ENCODE measurements at places on chromosomes 5 and 9. TPM values are rescaled to one million over a fixed set of nuclear protein-coding genes. Genes with fewer than 3 reads are reported as not detected.

GRCh38 chr5:170631466-170632195 lies 127.8 kb downstream of the KCNIP1 start:
- peak; percentile 45 for DNase-seq

- DNase-seq = no peak
These were observed 14.3 kb upstream of the MARCHF6 start for GRCh38 chr5:10339058-10339811.

DNA sequence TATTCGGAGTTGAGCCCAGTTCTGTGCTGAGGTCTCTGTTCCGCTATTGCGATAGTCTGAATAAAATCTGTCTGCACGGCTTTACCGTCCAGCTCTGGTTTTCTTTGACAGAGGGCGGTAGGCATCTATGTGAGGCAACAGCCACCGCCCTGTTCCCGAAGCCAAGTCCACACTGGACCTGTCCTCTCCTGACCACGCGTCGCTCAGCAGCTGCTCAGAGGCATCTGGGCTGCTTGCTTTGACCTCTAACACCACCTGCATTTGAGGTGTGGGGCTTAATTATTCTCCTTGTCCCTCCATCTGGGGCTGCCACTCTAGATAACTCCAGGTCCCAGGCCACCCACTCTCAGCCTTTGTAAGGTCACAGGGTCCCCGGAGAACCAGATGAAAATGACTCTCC lies 168.4 kb upstream of the SMIM23 start:
- no peak for DNase-seq

Gene MELK
- polyA plus RNA-seq = 11.0 TPM

Gene MED7
- 11.2 TPM for polyA plus RNA-seq

DNA sequence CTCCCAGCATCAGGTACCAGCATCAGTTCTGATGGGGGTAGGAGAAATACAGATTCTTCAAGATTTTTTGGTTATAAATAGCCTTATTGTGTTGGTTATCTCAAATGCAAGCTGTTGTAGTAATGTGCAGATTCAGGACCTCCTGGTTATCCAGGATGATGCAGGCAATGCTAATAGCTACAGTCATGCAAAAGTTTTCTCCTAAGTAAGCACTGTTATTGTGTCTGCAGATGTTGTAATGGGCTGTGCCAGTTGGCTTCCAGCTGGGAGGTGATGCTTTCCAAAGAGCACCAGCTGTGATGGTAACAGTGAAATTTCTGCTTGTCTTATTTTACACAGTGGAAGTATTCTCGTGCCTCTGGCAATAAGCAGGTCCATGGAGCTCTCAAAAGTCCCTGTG lies 719.2 kb upstream of the CTNND2 start:
- DNase-seq = peak; percentile 2

- no peak for DNase-seq
These were observed 14.7 kb upstream of the SARDH start for GRCh38 chr9:133752739-133753446.

DNA sequence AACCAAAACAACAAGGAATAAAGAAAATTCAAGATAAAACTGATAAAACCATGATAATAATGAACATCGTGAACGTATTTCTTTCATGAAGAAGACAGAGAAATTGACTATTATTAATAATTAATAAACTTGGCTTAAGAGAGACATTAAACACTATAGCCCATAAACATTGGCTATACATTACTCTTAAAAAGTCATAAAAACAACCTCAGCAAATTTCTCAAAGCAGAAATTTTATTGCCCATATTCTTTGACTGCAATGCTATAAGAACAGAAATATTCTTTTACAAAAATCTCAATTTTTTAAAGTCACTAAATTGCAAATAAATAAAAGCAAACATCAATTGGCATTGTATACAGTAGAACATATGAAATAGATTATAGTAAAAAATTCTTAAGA lies 42.5 kb downstream of the CSF2 start:
- no peak for DNase-seq

DNA sequence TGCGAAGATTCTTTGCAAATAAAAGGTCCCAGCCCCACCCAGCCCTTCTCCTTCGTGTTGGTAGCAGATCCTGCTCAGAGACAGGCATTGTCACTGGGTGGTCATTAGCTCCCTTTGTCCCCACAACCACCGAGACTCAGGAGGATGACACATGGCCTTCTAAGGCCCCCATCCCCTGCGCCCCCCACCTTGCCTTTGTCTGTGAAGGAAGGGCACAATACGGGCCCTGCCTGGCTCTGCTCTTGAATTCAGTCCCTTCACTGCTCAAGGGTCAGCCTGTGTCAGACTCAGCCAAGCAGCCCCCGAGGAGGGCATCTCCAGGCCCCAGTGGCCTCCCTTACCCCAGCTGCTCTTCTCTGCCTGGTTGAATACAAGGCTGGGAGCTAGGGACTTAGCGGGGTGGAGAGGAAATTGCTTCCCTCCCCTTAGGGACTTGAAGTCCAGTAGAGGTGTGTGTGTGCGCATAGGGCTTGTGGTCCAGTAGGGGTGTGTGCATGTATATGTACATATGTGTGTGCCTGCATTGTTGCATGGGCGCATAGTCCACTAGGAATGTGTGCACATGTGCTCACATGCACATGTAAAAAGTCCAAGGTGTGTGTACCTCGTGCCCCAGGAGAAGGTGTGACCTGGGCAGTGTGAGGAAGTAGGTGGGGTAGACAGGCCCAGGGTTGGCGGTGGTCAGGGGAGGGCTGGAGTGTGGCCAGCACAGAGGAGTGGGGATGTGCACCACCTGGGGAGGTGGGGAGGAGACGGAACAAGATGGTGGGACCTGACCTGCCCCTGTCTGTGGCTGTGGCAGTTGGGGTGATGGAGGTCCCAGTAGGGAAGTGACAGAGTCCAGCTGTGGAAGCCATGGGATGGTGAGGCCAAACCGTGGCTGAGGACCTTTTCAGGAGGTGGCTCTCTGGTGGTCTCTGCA lies 59.1 kb downstream of the PHF2 start:
- DNase-seq = no peak

- peak; percentile 19 for DNase-seq
These were observed 10.7 kb downstream of the LOX start for GRCh38 chr5:122067390-122067789.

Gene GDA
- polyA plus RNA-seq = 1.2 TPM

GRCh38 chr5:93130624-93131490 lies 450.2 kb downstream of the NR2F1-AS1 start:
- peak; percentile 73 for DNase-seq

GRCh38 chr5:107153283-107153682 lies 517.5 kb downstream of the EFNA5 start:
- no peak for DNase-seq

DNA sequence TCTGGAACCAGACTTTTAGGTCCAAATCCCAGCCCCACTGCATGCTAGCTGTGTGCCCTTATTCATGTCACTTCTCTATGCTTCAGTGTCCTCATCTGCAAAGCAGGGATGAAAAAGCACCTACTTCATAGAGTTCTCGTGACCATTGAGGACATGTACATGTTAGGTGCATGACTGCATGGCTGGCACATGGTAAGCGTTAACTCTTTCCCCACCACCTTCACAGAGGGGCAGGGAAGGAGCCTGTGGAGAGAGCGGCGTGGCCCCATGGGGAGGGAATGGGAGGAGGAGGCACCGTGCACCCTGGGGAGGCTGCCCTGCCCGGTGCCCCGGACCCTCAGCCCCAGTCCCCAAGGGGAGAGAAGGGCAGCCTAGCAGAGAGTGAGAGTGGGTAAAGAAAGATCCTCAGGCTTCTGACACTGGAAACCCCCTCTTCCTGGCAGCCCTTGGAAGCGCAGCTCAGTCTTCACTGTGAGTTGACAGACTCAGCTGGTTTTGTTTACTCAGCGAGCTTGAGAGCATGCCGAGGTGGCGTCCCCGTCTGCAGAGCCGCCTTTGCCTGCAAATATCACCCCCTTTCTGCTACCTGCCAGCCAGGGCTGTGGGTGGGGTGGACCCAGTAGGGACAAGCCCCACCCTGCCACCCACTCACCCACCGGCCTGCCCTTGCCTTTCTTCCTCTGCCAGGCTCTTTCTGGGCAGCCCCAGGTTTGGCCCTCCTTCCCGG lies 10.6 kb upstream of the ANGPTL2 start:
- no peak for DNase-seq

DNA sequence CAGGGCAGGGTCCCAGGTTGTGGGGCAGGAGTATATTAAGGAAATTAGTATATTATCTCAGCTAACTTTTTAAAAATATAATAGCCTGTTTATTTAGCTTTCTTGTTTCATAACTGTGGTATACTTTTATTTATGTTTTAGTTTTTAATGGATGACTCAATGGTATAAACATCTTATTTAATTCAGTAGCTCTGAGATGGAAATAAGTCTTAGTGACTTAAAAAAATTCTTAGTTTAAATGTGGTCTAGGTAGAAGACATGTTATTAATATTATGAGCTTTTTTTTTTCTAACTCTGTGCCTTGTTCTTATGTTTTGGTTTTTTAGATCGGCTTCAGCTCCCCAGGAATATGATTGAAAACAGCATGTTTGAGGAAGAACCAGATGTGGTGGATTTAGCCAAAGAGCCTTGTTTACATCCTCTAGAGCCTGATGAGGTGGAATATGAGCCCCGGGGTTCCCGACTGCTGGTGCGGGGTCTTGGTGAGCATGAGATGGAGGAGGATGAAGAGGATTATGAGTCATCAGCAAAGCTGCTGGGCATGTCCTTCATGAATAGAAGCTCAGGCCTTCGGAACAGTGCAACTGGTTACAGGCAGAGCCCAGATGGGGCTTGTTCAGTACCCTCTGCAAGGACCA lies 43.1 kb downstream of the LNPEP start:
- no peak for DNase-seq

DNA sequence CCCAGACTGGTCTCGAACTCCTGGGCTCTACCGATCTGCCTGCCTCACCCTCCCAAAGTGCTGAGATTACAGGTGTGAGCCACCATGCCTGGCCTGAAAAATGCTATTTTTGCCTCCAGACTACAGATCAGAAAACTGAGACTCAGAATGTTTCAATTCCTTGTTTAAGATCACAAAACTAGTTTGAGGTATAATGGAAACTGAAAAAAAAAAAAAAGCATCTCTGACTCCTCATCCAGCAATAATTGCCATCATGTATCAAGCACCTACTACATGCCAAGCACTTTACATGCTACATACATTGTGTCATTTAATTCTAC lies 35.6 kb downstream of the PLAC8L1 start:
- no peak for DNase-seq

DNA sequence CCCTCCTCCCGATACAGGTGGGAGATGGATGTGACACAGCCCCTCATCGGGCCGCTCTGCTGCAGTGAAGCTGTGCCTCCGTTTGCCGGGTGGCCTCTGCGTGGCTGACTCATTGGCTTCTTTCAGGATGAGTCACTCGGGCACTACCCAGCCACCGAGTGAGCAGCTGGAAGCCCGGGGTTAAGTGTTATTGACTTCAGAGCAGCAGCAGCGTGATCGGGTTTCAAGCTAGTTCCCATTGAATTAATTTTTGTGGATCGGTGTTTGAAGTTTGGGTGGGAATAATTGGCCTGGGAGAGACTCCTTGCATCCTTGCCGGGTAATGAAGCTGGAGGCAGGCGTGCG lies 266.4 kb upstream of the IRX4 start:
- DNase-seq = no peak

DNA sequence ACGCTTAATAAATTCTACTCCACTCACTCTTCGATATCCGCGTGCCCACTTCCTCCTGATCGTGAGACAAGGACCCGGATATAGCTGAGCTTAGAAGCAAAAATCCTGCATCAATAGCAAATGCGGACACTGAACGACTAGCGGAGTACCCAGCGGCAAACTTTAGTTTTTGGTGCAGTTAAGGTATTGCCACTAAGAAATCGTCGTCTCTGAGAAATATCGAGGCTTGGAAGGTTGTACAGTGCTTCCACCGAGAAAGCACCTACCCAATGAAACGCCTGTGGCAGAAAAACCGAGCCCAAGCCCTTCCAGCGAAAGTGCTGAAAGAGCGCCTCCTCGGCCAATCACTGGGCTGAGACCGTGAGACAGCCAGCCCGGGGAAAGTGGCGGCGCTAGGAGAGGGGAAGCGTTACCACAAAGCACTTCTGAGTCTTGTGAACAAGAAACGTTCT lies 32.2 kb downstream of the ANXA2R start:
- peak; percentile 47 for DNase-seq

- no peak for DNase-seq
These were observed 268.4 kb downstream of the PLK2 start for GRCh38 chr5:58191443-58191842.

- no peak for DNase-seq
These were observed 21.3 kb upstream of the MEGF9 start for GRCh38 chr9:120735415-120736126.

DNA sequence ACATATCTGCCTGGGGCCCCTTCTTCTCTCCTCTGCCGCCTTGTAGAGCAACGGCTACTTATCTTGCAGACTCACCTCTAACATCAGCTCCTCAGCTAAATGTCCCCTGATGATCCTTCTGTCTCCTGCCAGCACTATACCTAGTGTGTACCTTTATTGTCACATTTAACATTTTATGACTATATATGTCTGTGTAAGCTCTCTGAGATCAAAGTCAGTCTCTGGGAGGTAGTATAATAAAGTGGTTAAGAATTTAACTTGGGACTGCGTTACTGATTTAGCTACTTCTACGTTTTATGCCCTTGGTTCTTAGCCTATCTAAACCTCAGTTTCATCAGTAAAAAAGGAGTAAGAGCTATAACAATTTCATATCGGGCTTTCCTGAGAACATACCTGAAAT lies 2.2 kb downstream of the TMED7 start:
- DNase-seq = no peak

DNA sequence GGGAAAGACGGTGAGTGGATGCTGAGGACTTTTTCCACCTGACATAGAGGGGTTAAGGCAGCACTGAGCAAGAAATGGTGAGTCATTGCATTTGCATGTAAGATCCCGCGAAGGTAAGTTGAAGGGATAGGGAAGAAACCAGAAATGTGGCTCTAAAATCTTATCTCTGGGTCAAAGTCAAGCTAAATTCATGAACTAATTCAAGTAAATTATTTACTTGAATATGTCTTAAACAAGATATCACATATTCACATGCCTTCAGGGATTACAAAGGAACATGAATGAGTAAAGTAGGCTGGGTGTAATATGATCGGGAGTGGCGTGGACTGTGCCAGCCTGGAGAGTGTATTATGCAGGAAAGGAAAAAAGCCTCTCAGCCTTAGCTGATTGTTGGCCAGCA lies 74.4 kb upstream of the EQTN start:
- DNase-seq = no peak

DNA sequence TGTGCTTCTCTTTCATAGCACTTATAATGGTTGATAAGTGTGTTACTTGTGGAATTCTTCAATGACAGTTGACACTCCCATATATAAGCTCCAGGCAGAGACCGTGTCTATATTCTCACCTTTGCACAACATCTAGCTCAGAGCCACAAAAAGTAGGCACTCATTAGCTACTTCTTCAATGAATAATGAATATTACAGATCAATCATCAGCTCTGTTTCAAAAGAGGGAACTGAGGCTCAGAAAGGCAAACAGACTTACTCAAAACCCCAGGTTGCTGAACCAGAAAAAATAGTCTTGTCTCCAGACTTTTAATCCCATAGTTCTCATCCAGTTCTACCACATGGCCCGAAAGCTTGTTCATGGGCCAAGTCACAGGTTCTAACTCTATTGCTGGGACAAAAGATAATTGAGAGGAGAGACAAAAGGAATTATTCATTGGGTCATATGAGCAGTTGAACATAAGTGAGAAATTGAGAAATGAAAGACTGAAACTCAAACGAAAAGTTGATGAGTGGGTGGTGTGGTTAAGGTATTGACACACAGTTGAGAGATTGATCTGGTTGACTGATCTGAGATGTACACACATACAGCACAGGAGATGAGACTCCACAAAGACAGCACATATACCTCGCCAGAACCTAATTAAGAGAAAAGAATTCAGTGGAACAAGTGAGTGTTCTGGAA lies 381.6 kb downstream of the EFNA5 start:
- no peak for DNase-seq
